ENCODE measurements at places on chromosomes 7 and 10. TPM values are rescaled to one million over a fixed set of nuclear protein-coding genes. Genes with fewer than 3 reads are reported as not detected.

GRCh38 chr7:29139796-29140195 lies 6.5 kb downstream of the CPVL start:
- no peaks in the 10 kb centered on the region for H3K4me1 ChIP-seq
- H3K27ac ChIP-seq: no peak overlapping the region
- no peak for DNase-seq
- H3K4me3 ChIP-seq: no peak overlapping the region
- H3K27me3 ChIP-seq: no peaks in the 10 kb centered on the region

SLC26A5 gene
- 0.28 TPM for total RNA-seq

PKD2L1 gene
- total RNA-seq: not detected

GRCh38 chr7:115654384-115655214 lies 376.0 kb downstream of the TFEC start:
- DNase-seq: no peak
- no peaks in the 10 kb centered on the region for H3K36me3 ChIP-seq
- H3K4me1 ChIP-seq: no peaks in the 10 kb centered on the region
- H3K27ac ChIP-seq: no peak overlapping the region
- H3K27me3 ChIP-seq: no peaks in the 10 kb centered on the region
- no peak overlapping the region for H3K4me3 ChIP-seq

DNA sequence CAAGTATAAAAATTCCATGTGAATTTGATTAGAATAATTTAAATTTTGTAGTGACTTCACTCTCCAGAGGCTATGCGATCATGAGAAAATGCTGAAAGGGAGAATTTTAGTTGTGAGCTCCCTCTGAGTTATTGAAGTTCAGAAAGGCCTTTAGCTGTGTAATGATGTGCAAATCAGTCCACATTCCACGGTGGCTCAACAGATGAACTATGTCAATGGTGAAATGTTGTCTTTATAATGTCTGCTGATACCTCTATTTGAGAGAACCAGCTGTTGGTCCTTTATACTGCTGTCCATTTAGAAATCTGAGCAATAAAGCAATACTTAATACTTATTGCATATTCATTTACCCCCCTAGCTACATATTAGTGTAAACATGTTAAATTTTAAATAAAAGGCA lies 7.1 kb upstream of the ITGB8 start:
- no peak overlapping the region for H3K27ac ChIP-seq
- H3K36me3 ChIP-seq: no peaks in the 10 kb centered on the region
- no peaks in the 10 kb centered on the region for H3K27me3 ChIP-seq
- H3K4me3 ChIP-seq: no peak overlapping the region

- H3K27me3 ChIP-seq: no peaks in the 10 kb centered on the region
- H3K27ac ChIP-seq: no peak overlapping the region
- no peaks in the 10 kb centered on the region for H3K4me1 ChIP-seq
- no peak overlapping the region for H3K4me3 ChIP-seq
- no peaks in the 10 kb centered on the region for H3K36me3 ChIP-seq
Observed at GRCh38 chr10:126397640-126398382, 9.5 kb upstream of the ADAM12 start.

OSBPL3 gene
- total RNA-seq: 1.5 TPM

LIPF gene
- not detected for total RNA-seq

DNA sequence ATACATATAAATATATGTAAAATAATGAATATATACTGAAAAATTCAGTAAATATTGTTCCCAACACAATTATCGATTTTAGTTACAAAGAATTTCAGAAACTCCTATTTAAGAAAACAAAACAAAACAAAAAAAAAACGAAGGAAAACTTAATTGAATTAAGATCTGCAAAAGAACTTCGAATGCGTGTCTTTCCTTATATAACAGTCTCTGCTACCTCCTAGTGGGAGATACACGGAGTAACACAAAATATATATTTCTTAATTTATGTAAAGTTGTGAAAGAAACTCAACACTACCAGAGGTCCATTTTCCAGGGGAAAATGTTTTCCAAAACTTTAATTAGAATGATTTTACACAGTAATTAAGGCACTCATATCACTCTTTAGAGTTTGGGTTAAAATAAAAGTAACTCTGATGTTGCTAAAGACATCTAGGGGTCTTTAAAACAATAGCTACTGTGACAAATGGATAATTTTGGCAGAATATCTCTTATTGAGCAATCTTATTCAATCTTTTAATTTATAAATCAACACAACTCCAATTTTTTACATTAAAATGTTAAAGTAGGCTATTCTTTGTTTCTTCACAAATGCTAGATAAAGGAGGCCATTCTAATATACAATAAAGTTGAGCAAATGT lies 41.6 kb downstream of the NEBL start:
- no peaks in the 10 kb centered on the region for H3K36me3 ChIP-seq
- no peaks in the 10 kb centered on the region for H3K4me1 ChIP-seq
- DNase-seq: no peak

DNA sequence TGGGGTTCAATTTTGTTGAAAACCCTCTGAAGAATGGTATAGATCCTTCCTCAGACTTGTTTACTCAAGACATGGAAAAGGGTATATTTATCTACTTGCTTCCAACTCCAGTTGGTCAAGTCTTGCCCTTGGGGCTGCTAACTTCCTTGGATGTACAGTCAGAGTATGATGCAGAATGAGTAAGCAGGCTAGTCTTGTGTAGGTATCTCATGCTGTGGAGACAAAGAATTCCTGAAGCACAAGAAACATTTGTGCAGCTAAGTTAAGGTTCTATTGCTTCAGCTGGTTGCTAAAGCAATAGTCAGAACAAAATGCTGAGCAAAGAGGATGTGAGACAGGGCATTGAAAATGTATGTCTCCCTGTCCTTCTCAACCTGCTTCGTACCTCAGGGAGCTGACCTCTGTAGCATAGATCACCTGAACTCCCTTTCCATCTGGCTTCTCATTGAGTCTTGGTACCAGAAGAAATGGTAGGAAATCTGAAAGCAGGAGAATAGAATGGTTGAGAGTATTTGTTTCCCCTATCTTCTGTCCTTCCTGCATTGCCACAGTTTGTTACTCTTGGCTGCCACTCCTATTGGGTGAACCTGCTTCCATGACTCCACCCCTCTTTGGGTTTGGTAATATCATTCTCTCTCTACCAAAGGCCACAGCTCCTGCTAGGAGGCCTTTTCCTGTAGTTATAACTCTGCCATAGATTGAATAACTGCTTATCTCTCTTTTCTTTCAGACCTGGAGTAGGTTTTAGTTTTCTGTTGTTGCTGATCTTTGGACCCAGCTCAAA lies 346.0 kb downstream of the PHF14 start:
- no peak for DNase-seq
- H3K4me3 ChIP-seq: no peak overlapping the region
- H3K4me1 ChIP-seq: no peaks in the 10 kb centered on the region
- H3K36me3 ChIP-seq: no peaks in the 10 kb centered on the region

Measured in uterus (tissue), 4 donors.